Left hindlimb (tissue), 1 donor: ENCODE measurements at places on chromosomes 5 and 9.

- DNase-seq = no peak
These were observed 143.4 kb downstream of the FAM114A2 start for GRCh38 chr5:153895266-153895665.

- no peak for DNase-seq
These were observed 71.5 kb upstream of the MEF2C start for GRCh38 chr5:88954511-88954910.

DNA sequence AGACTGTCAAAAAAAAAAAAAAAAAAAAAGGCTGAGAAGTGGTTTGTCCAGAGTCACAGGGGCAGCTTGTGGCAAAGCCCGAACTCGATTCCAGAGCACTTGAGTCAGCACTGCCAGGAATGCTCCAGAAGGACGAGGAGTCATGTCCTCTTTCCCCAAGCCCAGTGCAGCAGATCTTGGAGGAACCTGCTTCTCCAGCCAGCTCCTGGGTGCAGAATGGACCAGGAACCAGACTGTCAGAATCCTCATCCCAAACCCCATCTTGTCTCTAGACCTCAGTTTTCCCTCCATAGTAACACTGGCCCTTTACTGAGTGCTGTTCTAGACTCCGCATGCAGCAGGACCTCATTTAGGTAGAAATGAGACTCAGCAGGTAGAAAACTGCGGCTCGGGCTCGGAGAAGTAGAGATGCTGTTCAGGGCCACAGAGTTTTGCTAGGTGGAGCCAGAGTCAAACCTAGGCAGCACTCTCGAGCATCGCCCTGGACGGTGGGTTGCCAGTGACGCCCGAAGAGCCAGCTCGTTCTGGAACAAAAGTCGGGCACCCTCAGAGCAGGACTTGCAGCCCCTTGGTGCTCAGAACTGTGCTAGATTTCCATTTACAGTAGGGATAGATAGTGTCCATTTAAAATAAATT is 15.4 kb downstream of the CD74 start:
- no peak for DNase-seq

- no peak for DNase-seq
These were observed 33.1 kb upstream of the HTR4 start for GRCh38 chr5:148687427-148687826.

DNA sequence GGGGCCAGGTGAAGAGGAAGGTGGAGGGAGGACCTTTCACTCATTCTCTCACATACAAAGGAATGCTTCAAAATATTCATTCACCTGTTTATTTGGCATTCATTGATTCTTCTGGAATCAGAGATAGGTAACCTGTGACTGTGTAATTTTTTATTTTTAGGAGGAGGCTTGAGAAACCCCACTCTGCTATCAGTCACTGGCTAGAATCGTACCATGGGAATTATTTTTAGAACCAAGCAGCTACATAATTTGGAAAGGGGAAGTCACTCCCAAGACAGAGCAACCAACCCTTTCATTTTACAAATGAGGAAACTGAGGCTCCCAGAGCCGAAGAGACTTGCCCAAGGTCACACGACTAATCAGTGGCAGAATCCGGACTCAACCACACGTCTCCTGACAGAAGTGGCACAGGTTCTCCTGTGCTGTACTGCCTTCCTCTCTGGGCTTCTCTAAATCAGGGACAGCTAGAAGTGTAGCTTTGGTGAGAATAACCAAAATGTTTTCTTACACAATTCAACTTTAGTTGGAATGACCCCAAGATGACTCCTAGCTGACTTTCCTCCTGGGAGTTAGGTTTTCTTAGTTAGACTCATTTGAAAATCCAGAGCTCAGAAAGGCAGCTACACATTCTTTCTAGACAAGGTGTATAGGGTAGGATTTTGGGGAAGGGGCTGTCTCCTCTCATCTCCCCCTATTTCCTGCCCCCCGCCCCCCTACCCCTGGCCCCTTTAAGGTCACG is 264.3 kb upstream of the PANK3 start:
- no peak for DNase-seq

GRCh38 chr9:112288029-112288428 is 45.4 kb downstream of the PTBP3 start:
- no peak for DNase-seq

- DNase-seq = no peak
These were observed 61.9 kb downstream of the UBE2R2 start for GRCh38 chr9:33878691-33879366.

DNA sequence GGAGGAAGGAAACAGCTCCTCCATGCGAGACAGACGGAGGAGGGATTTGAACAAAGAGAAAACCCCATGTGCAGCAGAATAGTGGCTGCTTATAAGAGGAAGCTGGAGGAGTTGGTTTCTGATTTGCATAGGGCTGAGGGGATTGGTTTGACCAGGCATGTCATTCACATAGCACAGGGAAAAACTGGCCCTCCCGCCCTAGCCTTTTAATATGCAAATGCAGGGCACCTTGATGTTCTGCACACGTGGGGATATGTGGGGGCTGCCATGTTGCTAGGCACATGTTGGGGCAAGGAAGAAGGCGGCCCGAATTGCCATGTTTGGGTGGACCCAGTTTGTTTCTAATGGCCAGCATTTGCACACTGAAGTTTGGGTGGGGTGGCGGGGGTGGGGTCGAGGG is 42.2 kb downstream of the OSMR start:
- DNase-seq = no peak

- no peak for DNase-seq
These were observed 375.9 kb upstream of the TLE4 start for GRCh38 chr9:79195879-79196278.

DNA sequence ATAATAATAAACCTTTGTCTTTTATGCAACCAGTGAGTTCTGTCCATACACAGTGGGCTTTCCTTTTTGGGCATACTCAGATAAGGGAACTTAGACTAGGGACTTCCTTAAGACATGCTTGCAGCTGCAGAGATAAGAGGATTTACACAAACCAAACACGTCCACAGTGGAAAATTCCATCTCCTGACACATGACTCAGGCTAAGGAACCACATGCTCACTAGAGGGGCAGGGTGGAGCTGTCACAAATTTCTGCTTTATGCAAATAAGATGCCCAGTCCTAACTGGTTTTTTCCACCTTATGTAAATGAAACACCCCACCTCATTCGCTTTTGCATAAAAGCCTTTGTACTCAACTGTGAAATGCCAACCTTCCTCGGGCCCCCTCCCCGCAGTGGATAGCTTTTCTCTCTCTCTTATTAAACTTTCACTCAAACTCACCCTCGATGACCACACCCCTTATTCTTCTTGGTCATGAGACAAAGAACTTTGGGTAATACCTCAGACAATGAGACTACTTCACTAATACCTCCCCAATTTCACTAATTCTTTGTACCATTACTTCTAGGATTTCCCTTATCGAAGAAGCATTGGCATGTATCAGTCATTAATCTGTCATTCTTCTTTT is 170.3 kb upstream of the FTMT start:
- DNase-seq = no peak

DNA sequence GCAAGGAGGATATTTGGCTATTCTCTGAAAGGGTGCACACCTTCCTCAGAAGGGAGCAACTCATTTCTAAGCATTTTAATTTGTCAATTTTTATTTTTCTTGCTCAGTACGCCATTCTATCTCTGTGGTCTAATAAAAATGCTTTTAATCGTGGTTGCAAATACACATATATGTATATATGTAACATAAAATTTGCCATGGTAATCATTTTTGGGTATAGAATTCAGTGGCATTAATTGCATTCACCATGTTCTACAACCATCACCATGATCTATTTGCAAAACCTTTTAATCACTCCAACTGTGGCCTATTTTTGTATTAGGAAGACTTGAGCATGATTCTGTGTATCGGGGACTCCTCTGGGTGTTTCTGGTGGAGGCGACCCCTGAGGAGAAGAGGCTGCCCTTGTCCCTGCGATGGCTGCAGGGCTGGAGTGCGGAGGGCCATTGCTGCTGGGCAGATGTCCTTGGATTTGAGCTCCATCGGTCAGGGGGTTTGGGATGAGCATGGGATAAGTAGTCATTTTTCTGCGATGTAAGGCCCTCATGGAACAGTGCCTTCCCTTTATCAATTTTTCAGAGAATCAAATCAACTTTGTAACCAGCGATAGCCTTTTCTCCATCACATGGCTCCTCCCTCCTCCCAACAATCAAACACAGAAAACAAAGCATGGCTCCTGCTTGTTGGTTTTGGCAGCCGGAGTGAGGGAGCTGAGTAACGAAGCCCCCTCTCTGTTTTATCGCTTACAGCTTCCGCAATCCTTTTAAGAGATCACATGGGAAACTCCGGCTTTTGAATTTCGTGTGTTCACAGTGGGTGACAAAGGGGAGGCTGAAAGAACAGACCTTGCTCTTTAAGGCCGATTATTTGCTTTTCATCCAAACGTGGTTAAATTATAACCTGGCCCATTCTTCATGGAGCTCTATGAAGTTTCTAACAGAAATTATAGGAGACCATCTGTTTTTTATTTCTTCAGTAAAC is 187.3 kb downstream of the TENT4A start:
- no peak for DNase-seq

- DNase-seq = no peak
These were observed 26.9 kb upstream of the SYK start for GRCh38 chr9:90774682-90775081.

GRCh38 chr5:104778-105296 is 12.9 kb downstream of the PLEKHG4B start:
- no peak for DNase-seq

- DNase-seq = no peak
These were observed 2.7 kb downstream of the RASGRF2 start for GRCh38 chr5:80962630-80963520.

GRCh38 chr5:149760854-149761187 is 30.7 kb downstream of the PPARGC1B start:
- no peak for DNase-seq
